AG08396 (cell line): ENCODE measurements at places on chromosomes 13 and 19.
A peak's percentile ranks its signal among the peaks of the same experiment; 100 is the strongest.

DNA sequence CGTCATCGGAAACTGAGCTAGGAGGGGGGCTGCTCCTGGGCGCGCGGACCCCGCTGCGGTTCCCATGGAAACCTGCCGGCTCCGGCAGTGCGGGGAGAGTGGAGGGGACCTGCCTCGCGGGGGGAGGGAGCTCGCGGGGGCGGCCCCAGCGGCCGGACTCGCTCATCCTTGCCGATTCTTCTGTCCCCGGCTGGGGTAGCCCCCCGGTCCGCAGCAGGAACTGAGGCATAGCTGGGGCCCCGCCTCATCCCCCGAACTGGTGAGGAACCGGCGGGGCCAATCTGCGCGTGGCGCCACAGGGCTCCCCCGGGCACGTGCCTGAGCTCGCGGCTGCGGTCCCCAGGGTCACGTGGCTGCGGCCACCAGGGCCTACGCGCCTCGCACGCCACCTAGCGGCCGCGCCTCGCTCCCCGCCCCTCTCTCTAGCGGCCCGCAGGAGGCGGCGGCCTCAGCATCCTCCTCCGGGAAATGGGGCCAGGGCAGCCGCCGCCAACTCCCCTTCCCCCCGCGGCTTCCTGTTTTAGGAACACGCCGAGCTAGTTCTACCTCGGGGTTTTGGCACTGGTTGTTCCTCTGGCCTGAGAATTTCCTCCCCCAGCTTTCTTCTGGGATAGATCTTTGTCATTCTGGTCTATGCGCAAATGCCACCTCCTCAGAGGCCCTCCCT lies 1.7 kb upstream of the ELAVL3 start:
- peak; percentile 98 for DNase-seq

- DNase-seq, result no peak
Measured at GRCh38 chr13:33252135-33252534, 33.4 kb downstream of the STARD13 start.

DNA sequence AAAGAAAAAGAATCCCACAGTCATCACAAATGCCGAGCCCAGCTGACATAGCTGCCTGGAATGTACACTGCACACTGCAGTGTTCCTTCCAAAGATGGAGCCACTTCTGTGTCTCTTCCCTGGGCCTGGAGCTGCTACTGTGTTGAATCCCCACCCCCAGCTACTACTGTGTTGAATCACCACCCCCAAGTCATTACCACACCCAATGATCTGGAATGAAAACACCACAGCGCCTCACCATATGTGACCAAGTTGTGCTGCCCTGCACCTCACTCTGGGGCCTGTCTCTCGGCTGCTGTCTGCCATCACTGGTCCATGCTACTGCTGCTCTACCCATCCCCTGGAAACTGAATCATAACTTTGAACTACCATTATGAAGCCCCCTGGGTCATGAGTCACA lies 861.2 kb downstream of the UQCRFS1 start:
- no peak for DNase-seq

GRCh38 chr19:16076958-16077611 lies 790 bp downstream of the TPM4 start:
- DNase-seq, result no peak

DNA sequence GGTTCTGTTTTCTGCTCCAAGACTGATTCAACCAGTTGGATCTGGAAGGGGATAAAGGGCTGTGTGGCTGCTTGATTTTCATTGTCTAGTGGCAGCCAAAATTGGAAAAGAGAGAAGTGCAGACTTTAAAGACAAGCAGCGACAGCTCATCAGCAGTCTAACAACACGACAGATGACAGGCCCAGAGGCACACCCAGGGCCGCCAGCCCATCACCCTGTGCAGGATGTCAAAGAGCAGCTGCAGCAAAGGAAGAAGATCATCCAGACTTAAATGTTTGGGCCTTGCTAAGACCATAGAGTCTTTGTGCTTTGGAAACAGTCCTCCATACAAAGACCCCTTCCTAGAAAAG lies 421.0 kb upstream of the KLF12 start:
- DNase-seq, result no peak

- no peak for DNase-seq
Measured at GRCh38 chr19:31883296-31883990, 462.0 kb upstream of the ZNF507 start.
